Non-pigmented ciliary epithelial cell (primary cell): ENCODE measurements at places on chromosomes 6 and 20.
A peak's percentile ranks its signal among the peaks of the same experiment; 100 is the strongest.

GRCh38 chr6:68632734-68633133, 2.3 kb upstream of the ADGRB3 start:
- no peak for DNase-seq

GRCh38 chr6:85673198-85674139, 30.8 kb upstream of the SYNCRIP start:
- DNase-seq = no peak

GRCh38 chr6:37104824-37105147, 65.2 kb upstream of the PIM1 start:
- no peak for DNase-seq

- DNase-seq = no peak
Measured at GRCh38 chr20:49754596-49754995, 40.9 kb upstream of the B4GALT5 start.

DNA sequence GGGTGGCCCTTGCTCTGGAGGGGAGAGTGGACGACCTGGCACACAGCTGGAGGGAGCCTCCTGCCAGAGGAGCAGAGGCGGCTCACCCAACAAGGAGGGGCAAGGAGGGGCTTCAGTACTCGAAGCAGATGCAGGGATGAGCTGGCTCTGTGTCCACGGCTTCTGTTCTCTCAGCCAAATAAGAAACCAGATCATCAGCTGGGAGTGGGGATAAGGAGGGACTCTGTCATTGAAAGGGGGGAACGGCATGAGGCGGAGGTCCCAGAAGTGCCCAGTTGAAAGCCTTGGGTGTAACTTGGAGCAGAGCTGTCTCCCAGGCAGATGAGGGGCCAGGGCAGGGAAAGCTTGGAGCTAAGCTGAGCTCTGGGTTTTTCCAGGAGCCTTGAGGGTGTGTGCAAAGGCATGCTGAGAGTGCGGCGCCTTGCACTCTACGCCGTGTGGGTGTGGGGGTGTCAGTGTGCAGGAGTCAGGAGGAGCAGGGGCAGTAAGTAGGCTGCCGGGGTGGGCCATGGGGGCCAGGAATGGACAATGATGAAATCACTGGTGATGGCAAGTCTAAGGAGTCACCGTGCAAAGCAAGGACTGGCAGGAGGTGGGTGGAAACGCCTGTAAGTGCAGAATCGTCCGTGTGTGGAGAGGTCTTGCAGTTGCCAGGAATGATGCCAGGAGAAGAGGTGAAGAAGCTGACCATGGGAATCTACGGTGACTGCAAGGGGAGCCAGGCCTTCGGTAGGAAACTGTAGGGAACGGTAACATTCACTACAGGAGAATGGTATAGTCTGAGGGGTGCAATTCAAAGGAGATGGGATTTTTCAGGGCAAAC, 85.4 kb upstream of the FOXQ1 start:
- no peak for DNase-seq

DNA sequence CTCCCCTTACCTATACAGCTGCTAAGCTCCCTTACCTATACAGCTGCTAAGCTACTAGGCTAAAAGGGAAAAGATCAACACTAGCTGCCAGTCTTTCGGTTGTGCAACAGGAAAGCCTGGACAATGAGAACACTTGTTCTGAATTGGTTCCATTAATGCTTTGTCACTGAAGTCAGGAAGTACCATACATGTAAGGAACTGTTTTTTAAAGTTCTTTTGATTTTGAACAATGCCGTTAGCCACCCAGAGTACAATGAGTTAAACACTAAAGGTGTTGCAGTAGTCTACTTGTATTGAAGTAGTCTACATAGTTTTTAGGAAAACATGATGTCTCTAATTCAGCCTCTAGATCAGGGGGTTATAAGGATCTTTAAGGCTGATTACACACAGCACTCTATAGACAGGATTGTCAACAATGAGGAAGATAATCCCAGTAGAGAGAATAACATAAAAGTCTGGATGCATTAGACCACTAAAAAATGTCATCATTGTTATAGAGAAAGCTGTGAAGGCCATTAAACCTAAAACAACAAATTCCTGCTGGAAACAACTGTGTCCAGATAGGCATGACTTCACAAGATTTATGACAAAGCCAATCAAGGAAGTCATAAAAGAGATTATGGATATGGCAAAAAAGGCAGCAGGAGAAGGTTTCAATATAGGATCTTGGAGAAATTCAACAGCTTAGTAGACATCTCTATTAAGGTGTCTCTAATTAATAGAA, 306.3 kb downstream of the PHF3 start:
- DNase-seq = no peak

DNA sequence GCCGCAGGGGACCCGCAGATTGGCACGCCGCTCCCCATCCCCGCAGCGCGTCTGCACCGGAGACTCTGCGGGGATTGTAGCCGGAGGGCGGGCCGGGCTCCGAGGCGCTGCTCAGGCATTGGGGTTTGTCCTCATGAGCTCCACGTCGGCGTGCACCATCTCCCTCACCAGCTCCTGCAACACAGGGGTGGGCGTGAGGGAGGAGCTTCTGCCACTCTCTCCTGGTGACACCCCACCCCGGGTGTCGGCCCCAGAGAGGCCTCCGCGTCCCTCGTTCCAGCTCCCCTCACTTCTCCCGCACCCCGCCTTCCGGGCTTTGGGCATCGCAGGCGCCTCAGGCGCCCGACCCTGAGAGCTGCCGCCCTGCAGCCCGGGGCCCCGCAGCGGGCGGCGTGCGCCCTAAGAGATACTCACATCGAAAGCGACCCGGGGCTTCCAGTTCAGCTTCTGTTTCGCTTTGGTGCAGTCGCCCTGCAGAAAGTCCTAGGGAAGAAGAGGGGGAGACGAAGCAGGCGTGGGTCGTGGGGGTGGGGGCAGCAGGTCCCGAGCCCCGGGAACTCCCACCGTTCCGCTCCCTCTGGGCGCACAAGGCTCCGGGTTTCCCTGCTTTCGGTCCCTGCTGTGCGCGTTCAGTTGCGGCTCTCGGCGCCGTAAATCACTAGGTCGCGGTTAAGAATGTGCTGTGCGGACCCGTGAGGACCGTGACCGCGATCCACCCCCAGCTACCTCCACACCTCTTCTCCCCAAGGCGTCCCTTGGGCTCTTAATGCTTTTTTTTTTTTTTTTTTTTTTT, 14.5 kb downstream of the FOXC1 start:
- DNase-seq = no peak

DNA sequence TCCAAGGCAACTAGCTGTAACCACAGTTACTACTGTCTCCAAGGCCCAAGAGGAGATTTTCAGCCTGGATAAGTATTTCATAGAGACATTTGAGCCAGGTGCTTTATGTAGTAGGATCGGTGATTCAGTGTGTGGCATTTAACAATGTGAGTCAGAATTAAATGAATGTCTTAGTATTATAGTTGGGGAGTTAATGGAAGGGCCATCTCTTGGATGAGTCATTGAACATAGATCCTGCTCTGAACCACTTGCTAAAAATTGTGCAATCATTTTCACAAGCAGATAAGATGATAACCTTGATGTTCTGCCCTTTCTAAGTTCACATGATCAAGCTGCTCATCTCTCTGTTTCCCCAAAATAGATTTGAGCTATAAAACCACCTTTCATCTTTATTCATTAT, 668.9 kb upstream of the CITED2 start:
- DNase-seq = peak; percentile 93

DNA sequence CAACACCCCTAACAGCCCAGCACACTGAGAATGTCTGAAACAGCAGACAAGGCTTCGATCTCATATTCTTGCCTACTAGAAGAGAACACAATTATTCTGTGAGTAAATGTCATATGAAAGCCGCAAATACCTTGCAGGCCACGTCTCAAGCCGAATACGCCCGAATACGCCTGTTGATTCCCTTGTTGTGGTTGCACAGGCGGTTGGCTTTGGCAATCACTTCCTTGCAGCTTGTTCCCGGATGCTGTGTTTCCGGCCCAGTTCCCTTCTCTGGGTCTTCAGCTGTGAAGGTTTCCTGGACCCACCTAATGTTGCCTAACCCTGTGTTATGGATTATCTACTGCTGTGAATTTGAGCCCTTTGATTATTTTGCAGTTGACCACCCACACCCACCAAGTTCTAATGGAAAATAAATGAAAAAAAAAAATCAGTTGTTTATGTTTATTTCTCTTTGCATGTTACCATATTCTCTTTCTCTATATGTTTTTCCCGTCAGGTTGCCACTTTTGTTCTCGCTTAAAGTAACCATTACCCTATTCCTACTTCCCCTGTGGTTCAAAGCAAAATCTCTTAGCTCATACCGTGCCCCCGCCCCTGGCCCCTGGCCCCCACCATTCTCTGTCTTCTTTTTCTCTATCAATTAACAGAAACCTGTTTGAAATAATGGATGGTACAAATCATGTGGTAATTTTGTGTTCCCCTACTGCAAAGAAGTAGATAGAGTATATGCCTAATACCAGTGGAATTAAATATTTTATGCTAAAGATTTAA, 172.4 kb downstream of the ADGB start:
- DNase-seq = no peak

GRCh38 chr6:52504782-52505136, 72.1 kb downstream of the TRAM2 start:
- DNase-seq = no peak

GRCh38 chr6:100268326-100268725, 196.4 kb downstream of the SIM1 start:
- no peak for DNase-seq

GRCh38 chr20:63345328-63346100, 15.6 kb downstream of the CHRNA4 start:
- no peak for DNase-seq

GRCh38 chr6:142416179-142416578, 114.4 kb downstream of the ADGRG6 start:
- peak; percentile 97 for DNase-seq

GRCh38 chr6:75802366-75802765, 53.3 kb downstream of the MYO6 start:
- DNase-seq = peak; percentile 5

- no peak for DNase-seq
Measured at GRCh38 chr20:62955519-62956386, 3.2 kb downstream of the SLC17A9 start.

GRCh38 chr6:112218563-112218962, 35.8 kb downstream of the LAMA4 start:
- no peak for DNase-seq

GRCh38 chr20:23048283-23049200, 930 bp downstream of the THBD start:
- no peak for DNase-seq

GRCh38 chr20:7274870-7275269, 507.4 kb downstream of the BMP2 start:
- no peak for DNase-seq

DNA sequence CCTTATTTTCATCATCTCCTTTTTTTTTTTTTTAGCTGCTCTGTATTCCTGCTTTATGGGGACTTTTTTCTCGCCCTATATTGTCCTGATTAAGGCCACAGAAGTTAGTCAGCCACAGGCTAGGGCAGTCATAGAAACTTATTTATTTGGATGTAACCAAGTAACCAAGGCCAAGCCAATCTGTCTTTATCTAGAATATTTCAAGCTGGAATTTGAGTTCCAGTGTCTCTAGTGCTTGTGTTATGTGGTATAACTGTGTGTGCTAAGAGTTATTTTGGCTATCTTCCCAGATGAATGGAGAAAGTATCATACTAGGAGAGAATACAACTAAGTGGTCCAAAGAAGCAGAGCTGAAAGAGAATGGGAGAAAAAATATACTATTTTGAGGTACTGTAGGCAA, 751.5 kb downstream of the CBLN4 start:
- no peak for DNase-seq

- no peak for DNase-seq
Measured at GRCh38 chr6:157358287-157358686, 22.7 kb upstream of the ZDHHC14 start.

GRCh38 chr6:161748535-161749416, 474.9 kb upstream of the AGPAT4 start:
- no peak for DNase-seq

DNA sequence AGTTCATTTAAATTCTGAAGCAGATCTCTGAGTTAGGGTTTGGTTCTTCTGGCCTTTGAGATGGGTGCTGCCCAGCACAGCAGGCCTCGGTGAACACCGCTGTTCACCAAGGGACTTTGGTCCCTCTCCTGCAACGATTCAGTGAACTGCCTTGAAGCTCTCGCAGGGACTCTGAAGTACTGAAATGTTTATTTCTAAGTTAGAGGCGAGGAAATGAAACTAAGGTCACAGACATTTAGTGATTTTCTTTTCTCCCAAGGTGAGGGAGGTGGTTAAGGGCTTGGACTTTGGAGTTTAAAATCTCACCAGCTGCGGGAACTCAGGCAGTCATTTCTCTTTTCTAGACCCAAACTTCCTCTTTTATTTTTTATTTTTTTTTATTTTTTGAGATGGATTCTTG, 26.2 kb downstream of the E2F3 start:
- DNase-seq = no peak

- no peak for DNase-seq
Measured at GRCh38 chr6:109610590-109610989, 80.4 kb downstream of the AK9 start.

GRCh38 chr20:46894579-46894958, at the start of gene EYA2:
TSS of gene EYA2 (plus strand) at chr20:46894843. CDS start at chr20:46990011, 95,168 bp downstream.
- no peak for DNase-seq

GRCh38 chr20:12957968-12958367, 50.8 kb upstream of the SPTLC3 start:
- DNase-seq = no peak

GRCh38 chr6:53359843-53360092, 11.0 kb upstream of the ELOVL5 start:
- DNase-seq = no peak

DNA sequence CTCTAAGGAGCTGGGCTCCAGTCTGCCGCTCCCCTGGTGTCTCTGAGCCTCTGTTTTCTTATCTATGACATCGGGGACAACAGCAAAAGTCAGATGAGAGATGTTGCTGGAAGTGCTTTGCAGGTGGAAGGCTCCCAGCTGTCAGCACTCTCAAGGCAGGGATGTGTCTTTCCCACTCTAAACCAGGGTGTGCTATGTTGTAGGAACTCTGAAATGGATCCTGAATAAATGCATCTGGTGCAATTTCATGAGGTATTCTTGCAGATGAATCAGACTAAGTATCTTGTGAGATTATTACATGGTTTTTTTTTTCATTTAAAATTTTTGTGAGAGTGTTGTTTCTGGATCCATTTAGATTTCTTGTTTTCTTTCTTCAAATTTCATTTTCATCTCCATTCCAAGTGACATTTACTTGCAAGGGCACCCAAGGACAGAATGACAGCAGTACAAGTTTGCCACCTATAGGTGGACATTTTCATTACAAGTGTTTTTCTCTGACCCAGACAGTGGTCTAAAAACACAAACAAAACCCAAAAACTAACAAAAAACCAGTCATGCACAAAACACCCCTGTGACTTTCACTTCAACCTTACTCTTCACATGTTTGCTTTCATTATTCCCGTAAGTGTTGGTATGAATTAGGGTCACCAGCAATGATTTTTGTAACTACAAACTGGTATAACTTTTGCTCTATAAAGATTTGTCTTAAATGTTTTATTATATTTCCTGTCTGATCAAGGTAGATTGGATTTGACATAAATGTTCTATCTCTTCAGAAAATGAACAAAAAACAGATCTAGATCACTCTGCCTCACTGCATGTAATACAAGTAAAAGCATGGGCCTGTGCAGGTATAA, 14.7 kb upstream of the SIM1 start:
- no peak for DNase-seq

GRCh38 chr6:25987845-25988244, 25.2 kb downstream of the TRIM38 start:
- no peak for DNase-seq

GRCh38 chr6:104531646-104532045, 328.1 kb downstream of the HACE1 start:
- no peak for DNase-seq

GRCh38 chr6:81906709-81907204, 154.3 kb upstream of the TENT5A start:
- DNase-seq = no peak

GRCh38 chr20:47303736-47304135, 52.8 kb downstream of the ZMYND8 start:
- DNase-seq = no peak

- DNase-seq = no peak
Measured at GRCh38 chr6:46312654-46313053, 141.9 kb upstream of the ENPP5 start.
